ENCODE measurements at places on chromosomes 7 and 10. TPM values are rescaled to one million over a fixed set of nuclear protein-coding genes. Genes with fewer than 3 reads are reported as not detected.

- no peak for DNase-seq
These were observed 319.0 kb upstream of the NPSR1 start for GRCh38 chr7:34338961-34339526.

DNA sequence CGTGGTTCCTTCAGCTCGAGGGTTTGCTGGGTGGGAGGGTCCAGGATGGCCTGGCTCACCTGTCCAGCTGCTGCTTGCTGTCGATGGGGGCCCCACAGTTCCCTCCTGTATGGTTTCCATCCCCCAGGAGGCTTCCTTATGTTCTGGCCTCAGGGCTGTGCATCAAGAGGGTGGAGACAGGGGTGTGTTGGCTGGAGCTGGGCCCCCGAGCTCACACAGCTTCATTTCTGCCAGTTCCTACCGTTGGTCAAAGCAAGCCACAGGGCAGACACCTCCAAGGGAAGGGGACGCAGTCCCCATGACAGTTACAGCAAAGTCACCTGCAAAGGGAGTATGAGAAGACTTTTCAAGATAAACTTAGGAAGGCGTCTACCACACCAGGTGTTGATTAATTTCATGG, 156.9 kb downstream of the EBF3 start:
- DNase-seq = no peak

Gene MYO1G
- total RNA-seq = 3.3 TPM

DNA sequence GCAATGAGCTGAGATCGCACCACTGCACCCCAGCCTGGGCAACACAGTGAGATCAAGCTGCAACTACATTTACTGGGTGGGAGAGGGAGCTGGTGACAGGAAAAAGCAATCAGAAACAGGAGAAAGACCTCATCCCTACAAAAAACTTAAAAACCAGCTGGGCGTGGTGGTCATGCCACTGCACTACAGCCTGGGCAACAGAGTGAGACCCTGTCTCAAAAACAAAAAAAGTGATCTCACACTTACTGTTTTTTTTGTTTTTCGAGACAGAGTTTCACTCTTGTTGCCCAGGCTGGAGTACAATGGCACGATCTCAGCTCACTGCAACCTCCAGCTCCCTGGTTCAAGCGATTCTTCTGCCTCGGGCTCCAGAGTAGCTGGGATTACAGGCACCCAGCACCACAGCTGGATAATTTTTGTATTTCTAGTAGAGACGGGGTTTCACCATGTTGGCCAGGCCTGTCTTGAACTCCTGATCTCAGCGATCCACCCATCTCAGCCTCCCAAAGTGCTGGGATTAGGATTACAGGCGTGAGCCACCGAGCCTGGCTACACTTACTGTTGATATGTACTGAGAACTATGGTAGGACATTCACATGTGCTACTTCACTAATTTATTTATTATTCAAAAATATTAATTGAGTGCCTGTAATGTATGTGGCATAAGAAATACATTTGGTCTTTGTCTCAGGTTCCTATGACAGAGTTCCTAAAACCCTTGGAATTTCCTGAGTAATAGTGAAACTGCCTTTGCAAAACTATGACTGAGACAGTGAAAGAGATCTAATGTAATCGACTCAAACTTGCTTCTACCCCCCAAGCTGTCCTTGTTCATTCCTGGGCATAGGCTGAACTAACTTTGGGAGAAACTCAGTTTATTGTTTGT, 27.7 kb upstream of the NRBF2 start:
- DNase-seq = no peak

DNA sequence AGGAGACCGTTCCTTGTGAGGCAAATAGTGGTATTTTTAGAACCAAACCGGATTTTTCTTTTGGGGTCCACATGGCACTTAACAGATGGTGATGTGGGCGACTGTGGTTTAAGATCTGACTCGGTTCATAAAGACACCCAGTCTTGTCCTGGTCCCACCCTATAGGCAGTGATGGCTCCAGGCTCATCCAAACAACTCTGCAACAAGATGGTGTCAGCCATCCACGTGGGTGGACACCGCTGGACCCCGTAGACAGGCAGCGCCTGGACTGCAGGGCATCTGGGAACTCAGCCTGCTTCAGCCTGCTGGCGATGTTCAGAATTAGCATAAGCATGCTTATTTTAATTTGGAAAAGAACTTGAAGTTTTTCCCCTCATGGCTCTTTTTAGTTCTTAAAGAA, 258.4 kb upstream of the FZD1 start:
- no peak for DNase-seq

Gene BAMBI
- 9.1 TPM for total RNA-seq

Gene SPDYE8
- total RNA-seq = not detected

- DNase-seq = no peak
These were observed 415.3 kb downstream of the DNAJB6 start for GRCh38 chr7:157751951-157752673.

Gene GPR26
- total RNA-seq = not detected

Gene STRIP2
- total RNA-seq = 0.26 TPM

GRCh38 chr7:131509781-131510180, 46.6 kb downstream of the PODXL start:
- DNase-seq = no peak

Gene ZNF727
- total RNA-seq = 8.2 TPM

GRCh38 chr7:49783446-49783845, 10.0 kb downstream of the VWC2 start:
- DNase-seq = no peak

Data from body of pancreas (tissue), 4 donors.